ENCODE measurements at places on chromosomes 12 and 14.

DNA sequence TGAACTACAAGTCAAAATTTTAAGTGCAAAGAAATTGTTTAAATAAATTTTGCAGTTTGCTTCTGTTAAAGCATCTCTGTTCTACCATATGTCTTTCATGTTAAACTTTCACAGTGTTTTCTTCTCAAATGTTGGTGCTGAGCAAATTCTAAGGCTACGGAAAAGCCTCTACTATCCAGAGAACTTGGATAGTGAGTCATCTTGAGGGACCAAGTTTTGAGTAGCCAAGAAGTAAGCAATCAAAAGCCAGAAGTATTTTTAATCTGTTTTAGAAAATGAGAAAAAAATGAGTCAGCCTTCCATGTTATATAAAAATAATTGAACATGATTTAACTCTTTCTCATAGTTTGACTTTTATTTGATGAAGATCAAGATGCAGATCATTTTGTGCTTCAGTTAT lies 3.3 kb downstream of the BRMS1L start:
- no peak for DNase-seq

DNA sequence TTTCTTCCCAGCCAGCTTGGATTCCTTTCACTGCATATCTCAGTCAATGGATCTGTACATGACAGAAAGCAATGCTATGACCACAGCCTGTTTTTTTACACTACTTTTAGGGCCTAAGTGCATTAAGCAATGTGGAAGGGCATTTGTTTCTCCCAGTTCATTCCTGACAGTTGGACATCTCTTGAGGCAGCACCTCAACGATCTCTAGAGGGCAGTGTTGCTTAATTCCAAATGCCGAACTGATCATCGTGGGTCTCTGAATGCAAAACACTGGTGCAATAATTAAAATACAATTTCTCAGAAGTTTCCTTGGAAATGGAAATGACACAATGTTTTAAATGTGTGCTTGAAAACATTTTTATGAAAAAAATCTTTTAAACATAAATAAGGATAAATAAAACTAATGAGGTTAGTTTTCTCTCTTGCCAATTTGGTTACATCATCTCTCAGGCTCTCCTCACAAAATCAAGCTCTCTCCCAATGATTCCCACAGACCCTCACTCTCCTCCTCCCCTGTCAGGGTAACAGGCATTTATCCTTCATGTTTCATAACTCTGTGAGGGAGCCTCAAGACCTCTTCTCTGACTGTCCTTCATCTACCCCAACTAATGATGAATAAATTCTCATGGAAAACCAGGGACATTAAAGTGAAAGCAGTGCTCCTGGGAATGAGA lies 192.4 kb upstream of the SLC16A7 start:
- no peak for DNase-seq

GRCh38 chr12:47707905-47708543 lies 2.2 kb upstream of the RPAP3 start:
- no peak for DNase-seq

GRCh38 chr12:29702972-29703371 lies 80.8 kb downstream of the TMTC1 start:
- no peak for DNase-seq

GRCh38 chr12:47832263-47832933 lies 12.7 kb upstream of the HDAC7 start:
- DNase-seq = no peak

DNA sequence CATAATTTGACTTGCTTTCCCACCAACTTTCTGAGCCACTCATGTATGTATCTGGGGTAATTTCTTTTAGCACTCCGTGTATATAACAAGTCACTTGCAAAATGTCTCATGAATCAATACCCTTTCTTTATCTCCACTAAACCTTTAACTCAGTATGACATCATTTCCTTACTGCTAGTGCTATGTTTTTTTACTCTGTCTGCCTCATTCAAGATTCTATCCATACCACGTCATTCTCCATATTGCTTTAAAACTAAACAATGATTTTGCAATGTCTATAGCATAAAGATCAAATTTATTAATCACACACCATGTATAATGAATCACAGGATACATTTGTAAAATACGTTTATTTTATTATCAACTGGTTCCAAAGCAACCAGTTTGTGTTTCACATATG lies 178.2 kb downstream of the PIK3C2G start:
- no peak for DNase-seq

GRCh38 chr12:23895792-23896218 lies 53.7 kb downstream of the SOX5 start:
- DNase-seq = no peak

- no peak for DNase-seq
Measured at GRCh38 chr12:38160318-38161122, 156.1 kb upstream of the ALG10B start.

DNA sequence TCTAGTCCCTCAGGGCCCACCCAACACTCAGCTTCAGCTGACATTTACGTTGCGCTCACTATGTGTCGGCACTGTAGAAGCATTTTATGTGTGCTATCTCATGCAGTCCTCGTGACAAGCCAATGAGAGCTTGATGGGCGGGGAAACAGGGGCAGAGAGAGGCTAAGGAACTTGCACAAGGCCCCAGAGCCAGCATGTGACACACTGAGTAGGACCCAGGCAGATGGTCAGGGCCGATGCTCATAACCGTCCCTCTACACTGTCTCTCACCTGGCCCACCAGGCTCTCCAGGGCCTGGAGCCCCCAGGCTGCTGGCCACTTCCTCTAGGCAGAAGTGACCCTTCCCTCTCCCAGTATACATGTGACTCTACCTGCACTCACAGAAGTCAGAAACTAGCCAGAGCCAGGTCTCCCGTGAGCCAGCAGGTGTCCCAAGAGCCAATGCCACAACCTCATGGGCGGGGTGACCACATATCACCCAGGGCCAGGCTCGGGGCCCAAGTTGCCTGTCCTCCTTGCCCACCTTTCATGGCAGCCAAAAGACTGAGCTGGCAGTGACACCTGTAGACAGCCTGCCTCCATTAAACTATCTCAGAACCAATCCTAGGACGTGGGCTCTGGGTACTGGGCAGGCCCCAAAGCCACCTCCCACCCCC lies 38.3 kb downstream of the TTC7B start:
- no peak for DNase-seq

- no peak for DNase-seq
Measured at GRCh38 chr12:90974286-90974685, 19.3 kb upstream of the CCER1 start.

DNA sequence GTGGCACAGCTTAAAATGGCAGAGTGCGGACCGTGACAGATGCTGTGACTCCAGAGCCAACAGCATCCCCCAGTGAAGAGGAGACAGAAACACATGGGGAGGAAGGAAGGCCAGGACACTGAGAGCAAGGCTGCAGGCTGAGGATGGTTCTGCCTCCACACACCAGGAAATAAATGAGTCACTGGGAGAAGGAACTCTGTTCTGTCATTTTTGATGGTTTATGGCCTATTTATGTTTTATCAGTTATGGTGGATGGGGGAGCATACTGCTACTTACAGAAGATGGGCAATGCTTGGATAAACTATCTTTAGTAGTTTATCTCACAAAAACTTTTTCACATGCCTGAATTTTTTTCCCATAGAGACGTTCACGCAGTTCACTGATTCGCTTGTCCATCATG lies 33.8 kb downstream of the ZFYVE21 start:
- DNase-seq = no peak

GRCh38 chr12:12720672-12721161 lies 3.5 kb downstream of the CDKN1B start:
- DNase-seq = no peak

DNA sequence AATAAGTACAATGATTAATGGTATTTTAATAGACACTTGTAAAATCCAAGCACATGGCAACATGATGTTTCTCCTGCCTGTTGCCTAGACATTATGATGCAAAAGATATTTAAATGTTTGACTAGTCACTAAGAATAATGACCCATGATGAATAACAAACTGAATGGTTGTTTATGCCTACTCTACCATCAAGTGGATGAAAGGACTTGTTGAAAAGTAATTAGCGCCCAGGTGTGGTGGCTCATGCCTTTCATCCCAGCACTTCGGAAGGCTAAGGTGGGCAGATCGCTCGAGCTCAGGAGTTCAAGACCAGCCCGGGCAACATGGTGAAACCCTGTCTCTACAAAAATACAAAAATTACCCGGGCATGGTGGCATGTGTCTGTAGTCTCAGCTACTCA lies 30.7 kb downstream of the KIF21A start:
- no peak for DNase-seq

GRCh38 chr12:18658179-18658578 lies 79.6 kb downstream of the PLCZ1 start:
- DNase-seq = no peak

GRCh38 chr14:99459481-99460100 lies 21.1 kb downstream of the SETD3 start:
- no peak for DNase-seq

GRCh38 chr12:42145197-42145549 lies 499 bp upstream of the GXYLT1 start:
- no peak for DNase-seq

- no peak for DNase-seq
Measured at GRCh38 chr12:32679920-32680237, 778 bp downstream of the DNM1L start.

DNA sequence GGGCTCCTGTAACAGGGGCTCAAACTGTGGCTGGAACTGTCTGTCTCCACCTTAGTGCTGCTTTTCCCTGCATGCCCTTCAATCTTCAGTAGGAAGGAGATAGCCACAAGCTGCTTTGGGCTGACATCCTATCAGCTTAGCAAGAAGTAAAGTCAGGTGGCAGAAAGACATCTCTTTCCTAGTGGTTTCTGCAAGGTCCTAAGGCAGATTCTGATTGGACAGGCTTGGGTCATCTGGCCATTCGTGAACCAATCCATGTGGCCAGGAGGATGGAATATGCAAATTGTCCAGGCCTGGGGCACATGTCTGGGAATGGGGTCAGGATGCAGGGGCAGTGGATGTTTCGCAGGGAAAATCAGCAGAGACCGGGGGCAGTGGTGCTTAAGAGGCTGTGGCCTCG lies 5.2 kb downstream of the RITA1 start:
- no peak for DNase-seq

- DNase-seq = no peak
Measured at GRCh38 chr12:68425998-68426397, 93.8 kb upstream of the MDM1 start.

- DNase-seq = no peak
Measured at GRCh38 chr14:54556535-54556934, 10.4 kb upstream of the SAMD4A start.

DNA sequence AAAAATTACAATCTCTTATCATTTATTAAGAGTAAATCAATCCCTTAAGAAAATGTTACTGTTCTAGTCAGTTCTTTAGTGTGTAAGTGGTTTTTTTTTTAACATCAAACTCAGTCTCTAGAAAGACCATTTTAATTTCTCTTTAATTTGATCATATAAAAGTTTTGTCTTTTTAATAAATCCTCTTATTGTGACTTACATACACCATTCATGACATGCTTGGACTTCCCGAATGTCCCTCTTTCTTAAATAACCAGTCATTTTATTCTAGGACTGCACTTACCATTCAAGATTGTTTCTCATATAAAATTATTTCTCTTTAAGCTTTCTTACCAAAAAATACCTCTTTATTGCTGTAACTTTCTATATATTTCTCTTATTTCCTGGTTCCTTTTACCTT lies 60.8 kb upstream of the EVL start:
- no peak for DNase-seq

DNA sequence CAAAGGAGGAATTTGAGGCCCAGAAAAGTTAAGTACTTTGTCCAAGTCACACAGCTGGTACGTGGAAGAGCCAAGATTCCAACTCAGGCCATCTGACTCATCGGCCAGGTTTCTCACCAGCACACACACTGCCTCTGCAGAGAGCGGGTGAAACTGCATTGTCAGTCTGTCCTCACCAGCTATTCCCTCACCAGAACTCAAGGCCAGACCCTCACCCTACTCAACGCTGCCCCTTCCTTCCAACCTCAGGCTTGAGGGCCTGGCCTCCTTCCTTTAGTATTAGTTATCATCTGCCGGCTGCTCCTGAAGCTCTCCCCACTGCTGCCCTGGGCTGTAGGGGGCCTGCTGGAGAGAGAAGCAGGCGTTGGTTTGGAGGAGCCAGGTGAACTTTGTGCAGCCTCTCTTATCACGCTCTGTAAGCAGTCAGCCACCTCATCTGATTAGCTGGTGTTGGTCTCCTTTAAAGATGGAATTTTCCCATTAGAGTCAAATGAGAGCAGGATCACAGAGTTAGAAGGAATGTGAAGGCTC lies 16.6 kb upstream of the PLEK2 start:
- DNase-seq = no peak

DNA sequence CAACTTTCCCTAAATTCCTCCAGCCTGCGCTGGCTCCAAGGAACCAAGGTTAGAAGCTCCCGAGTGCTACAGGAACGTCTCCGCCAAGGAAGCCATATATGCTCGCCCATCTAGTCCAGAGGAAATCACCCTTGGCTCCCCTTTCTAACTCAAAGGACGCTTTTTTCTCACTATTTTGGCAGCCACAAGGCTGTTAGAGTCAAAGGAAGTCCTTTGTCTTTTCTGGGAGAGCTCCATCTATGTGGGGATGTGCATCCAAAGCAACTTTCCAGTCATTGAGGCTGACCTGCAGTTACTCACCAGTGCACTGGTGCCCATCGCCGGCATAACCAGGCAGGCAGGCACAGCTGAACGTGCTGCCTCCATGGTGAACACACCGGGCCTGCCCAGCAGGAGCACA lies 37.6 kb downstream of the RTRAF start:
- no peak for DNase-seq

DNA sequence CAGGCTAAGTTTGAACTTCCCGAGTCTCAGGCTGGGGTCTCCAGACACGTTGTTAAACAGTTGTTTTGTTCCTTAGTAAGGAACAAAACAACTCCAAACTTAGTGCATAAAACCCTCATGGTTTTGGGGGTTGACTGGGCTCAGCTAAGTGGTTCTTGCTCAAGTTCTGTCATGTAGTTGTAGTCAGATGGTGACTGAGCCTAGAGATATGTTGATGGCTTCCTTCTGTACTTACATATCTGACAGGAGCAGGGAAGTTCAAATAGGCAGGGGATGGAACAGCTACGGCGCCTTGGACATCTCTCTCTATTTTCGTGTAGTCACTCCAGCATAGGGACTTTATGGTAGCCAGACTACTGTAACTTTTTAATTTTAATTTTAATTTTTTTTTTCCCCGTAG lies 45.7 kb downstream of the SPATS2 start:
- no peak for DNase-seq

- DNase-seq = no peak
Measured at GRCh38 chr14:69886453-69887242, 7.4 kb downstream of the SMOC1 start.

DNA sequence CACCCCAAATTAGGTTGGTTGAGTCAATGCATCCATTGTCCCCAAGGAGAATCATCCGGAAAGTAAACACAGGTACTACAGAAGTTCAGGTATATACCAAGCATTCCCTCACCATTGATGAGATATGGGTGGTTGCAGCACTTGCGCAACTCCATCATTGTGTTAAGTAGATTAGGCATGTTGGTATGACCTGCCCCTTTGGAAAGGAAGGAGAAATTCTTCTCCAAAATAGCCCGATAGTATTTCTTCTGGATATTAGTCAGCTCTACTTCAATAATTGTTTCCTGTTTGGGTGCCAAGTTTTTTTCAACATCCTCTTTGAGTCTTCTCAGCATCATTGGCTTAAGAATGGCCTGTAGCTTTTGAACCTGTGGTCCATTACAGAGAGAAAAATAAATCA lies 21.3 kb upstream of the SUPT16H start:
- DNase-seq = no peak
